Non-pigmented ciliary epithelial cell (primary cell): ENCODE measurements at places on chromosomes 3 and 15.

DNA sequence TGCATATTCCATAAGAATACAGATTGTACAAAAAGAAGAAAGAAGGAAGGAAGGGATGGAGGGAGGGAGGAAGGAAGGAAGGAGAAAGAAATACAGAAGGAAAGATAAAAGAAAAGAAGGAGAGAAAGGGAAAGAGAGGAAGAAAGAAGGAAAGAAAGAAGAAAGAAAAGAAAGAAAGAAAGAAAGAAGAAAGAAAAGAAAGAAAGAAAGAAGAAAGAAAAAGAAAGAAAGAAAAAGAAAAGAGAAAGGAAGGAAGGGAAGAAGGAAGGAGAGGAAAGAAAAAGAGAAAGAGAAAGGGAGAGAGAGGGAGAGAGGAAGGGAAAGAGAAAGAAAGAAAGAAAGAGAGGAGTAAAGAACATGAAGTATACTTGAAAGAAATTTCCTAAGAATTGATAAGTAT, 577.9 kb upstream of the ALCAM start:
- DNase-seq = no peak

DNA sequence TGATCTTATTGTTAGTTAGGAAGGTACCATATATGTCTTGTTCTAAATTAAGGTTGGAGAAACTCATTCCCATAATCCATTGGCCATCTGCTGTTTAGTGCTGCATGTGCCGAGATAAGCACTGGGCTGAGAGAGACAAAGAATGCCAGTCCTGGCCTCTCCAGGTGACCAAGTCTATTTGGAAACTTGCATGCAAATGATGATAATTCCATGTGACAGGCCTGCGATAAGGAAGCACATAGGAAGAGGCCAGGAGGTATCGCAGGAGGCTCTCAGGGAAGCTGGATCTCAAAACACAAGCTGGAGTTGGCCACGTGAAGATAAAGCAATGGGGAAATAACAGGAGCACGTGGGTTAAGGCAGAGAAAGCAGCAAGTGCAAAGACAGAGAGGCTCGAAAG, 39.7 kb downstream of the MYO5C start:
- no peak for DNase-seq

GRCh38 chr3:184691397-184692231, 20.2 kb downstream of the MAGEF1 start:
- no peak for DNase-seq

DNA sequence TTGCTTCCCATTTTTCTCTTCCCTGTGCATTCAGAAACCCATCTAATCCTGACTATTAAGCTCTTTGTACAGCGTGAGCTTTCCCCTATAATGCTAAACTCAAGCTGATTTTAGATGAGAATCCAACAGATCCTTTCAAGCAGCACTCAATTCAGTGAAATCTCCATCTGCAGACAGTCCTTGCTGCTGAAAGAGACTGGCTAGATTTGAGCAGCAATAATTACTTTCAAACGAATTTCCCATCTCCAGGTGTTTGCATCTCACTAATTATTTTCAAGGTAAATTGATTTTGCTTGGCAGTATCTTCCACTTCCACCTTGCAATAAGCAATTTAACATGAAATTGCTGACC, 49.5 kb upstream of the SLC7A14 start:
- DNase-seq = no peak

- DNase-seq = no peak
Measured at GRCh38 chr15:36977659-36978058, 122.7 kb downstream of the MEIS2 start.

DNA sequence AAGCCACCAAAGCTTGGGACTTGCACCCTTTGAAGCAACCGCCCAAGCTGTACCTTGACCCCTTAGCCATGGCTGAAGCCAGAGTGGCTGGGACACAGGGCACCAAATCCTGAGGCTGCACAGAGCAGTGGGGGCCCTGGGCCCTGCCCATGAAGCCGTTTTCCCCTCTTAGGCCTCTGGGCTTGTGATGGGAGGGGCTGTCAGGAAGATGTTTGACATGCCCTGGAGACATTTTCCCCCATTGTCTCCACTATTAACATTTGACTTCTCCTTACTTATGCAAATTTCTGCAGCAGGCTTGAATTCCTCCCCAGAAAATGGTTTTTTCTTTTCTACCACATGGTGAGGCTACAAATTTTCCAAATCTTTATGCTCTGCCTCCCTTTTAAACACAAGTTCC, 522.2 kb downstream of the EDEM1 start:
- no peak for DNase-seq
